ENCODE measurements at places on chromosomes 5 and 9.
A peak's percentile ranks its signal among the peaks of the same experiment; 100 is the strongest.

DNA sequence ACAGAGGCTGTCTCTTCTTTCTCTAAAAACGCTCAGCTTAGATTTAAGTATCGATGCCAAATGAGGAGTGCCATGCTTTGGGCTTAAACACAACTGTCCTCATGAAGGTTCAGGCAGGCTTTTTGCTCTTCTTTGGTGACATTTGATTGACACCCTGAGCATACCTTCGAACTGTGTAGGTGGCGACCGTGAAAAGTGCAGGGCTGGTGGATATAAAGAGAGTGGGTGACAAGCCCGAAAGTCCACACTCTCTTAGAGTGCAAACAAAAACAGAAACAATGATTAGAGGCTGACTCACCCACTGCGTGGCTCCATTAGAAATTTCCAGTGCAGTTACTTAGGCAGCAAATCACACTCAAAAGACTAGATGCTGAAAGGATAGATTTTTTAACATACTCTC is 141.7 kb downstream of the SYK start:
- DNase-seq, result no peak

GRCh38 chr5:43305948-43306565 is 7.2 kb downstream of the HMGCS1 start:
- DNase-seq, result no peak

DNA sequence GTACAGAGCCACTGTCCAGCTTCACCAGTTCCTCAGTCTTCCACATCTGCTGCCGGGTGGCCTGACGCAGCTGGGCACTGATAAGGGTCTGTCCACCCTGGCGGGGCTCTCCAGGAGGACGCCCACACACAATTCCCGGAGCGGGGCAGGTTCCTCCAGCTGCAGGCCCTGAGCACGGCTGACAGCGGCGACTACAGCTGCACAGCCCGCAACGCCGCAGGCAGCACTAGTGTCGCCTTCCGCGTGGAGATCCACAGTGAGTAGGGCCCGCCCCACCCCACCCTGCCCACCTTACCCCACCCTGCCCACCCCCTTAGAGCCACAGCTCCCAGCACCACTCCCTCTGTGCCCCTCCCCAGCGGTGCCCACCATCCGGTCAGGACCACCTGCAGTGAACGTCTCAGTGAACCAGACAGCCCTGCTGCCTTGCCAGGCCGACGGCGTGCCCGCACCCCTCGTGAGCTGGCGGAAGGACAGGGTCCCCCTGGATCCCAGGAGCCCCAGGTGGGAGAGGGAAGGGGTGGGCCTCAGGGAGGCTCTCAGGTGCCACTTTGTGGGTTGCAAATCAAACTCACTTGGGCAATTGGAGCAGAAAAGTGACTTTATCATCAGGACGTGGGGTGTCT is 48.8 kb upstream of the ASS1 start:
- no peak for DNase-seq

GRCh38 chr5:39202597-39203274 is 16.6 kb downstream of the FYB1 start:
- DNase-seq, result no peak

- DNase-seq, result no peak
Observed at GRCh38 chr5:43370352-43370751, 41.8 kb downstream of the CCL28 start.

DNA sequence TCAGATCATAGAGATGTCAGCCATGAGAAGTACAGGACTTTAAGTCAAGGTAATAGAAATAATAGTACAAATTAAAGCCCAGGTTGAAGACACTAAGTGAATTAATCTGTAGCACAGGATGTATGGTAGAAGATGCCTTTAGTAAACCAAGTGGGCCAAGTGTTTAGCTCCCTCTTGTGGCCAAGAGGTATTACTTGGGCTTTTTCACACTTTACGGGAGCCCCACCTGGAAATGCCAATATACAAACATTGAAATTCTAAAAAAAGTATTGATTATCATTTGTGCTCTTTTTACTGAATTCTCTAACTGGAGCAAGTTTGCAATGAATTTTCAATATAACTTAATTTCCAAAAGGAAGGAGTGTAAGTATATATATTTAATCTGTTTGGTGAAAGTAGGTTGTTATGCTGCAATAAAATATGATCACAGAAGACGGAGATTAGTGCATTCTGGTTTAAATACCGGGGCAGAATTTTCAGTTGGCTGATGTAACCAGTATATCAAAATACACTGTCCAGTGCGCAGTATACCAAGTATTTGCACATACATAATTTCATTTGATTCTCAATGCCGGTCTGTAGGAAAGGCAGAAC is 84.7 kb downstream of the PARP8 start:
- no peak for DNase-seq

GRCh38 chr5:131671994-131672655 is 37.1 kb upstream of the RAPGEF6 start:
- DNase-seq, result no peak

- no peak for DNase-seq
Observed at GRCh38 chr5:146338774-146339714, at the start of gene POU4F3. Gene POU4F3 (plus strand): TSS chr5:146338839. CDS start chr5:146339113, 274 bp downstream.

GRCh38 chr5:74432216-74432615 is 208.3 kb downstream of the ENC1 start:
- DNase-seq, result no peak

DNA sequence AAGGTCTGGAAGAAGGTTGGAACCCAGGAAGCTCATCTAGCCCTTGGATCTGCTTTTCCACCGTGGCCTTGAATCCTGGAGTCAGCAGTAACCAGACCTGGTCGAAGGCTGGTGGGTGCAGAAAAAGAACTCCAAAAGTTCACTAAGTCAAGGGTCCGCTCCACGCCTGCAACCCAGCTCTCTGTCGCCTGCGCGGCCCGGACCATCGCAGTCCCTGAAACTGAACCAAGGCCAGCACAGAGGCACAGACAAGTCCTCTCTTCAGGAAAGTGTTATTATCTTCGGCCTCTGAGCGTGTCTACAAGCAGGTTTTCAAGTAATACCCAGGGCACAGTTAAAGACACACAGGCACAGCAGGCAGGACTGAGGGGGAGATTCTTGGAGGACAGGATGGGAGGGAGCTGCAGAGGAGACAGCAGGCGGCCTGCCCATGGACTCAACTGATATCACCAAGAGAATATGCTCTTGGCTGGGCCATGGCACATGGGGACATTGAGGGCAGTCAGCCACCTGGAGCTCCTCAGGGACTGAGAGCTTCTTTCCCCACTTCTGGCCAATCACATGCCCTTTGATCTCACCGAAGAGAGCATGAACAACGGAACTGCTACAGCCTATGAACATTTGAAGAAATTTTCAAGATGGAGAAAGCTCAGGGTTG is 45.8 kb upstream of the SEMA4D start:
- DNase-seq, result no peak

DNA sequence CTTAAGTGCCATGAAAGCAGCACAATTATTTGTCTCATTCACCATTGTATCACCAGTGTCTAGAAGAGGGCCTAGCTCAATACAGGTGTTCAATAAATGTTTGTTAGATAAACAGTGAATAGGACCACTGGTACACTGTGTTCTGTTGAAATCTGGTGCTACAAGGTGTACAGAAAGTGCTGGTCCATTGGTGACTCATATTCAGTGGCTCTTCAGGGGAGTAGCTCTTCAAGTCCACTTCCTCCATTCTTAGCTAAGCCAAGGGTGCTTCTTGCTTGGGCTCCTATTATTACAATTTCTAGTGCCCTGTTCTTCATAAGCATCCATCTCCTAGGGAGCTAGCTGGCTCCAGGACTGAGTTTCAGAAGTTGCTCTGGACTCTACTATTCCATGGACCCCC is 6.4 kb upstream of the FCHO2 start:
- DNase-seq, result no peak

- no peak for DNase-seq
Observed at GRCh38 chr5:141913560-141914198, 10.0 kb upstream of the DELE1 start.

- DNase-seq, result peak; percentile 13
Observed at GRCh38 chr5:171984748-171985419, 21.6 kb downstream of the FBXW11 start.

GRCh38 chr9:136613824-136614371 is 48.8 kb upstream of the EGFL7 start:
- DNase-seq, result no peak

DNA sequence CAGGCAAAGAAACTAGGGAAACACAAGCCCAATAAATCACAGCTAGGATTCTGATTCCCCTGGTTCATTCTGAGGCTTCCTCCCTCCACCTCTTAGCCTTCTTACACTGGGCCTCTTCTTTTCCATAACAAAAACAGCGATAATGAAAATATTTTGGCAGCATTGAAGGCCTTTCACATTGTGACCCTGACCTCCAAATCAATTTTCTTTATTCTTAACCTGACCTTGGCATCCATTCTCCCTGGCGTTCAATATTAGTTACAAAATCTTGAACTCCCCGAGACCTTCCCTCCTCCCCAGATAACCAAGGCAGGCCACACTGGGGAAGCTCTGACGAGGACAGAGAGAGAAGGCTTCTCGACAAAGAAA is 399.9 kb downstream of the ZSWIM6 start:
- DNase-seq, result no peak

- no peak for DNase-seq
Observed at GRCh38 chr5:43773478-43773844, 170.5 kb downstream of the NNT start.

DNA sequence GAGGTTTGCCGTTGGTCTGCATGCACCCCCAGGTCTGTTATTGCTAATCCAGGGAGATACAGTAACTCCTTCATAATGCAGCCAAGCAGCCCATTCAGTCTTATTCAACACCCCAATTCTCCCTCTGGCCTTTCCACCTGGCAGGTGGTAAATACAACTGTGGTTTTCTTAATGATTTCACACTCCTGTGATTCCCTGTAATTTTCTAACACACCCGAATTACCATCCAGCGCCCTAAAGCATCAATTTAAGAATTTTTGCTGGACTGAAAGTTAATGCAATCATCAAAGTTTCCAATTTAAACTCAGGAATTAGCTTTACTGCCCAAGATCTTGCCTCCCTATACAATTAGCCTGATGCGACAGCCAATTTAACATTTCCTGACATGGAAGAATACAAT is 62.5 kb downstream of the GNAQ start:
- DNase-seq, result no peak

GRCh38 chr5:137275083-137275482 is 224.0 kb downstream of the SPOCK1 start:
- no peak for DNase-seq

DNA sequence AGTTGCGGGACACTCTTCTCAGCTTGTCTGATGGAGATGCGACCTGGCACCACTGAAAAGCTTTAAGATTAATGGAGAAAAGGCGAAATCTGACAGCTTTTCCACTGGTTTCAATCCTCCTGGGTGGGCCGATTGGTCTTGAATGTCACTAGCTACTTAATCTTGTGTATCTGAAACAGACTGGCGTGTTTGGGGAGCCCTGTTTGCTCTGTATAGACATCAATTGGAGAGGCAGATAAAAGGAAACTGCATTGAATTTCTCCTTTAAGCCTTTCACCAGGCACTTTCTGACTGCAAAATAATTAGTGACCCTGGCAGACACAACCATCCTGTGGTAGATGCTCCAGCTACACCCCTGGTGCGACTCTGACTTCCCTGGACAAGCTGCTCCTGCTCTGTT is 224.2 kb downstream of the NDUFS4 start:
- DNase-seq, result no peak

DNA sequence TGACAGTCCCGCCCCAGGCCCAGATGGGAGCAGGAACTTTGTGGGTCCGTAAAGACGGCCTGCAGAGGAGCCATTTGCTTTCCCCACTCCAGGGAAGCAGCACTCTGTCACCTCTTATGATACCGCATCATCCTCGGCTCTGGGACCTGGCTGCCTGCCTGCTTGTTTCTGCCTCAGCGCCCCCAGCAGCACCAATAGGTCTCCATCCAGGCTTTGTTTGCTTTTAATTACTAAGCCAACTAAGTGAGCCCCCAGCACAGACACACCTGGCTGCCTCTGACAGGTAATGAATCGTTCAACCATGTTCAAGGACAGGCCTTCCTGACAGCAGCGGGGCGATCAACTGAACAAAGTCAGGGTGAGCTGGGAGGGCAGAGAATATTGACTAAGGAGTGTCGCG is 141.4 kb downstream of the C5orf15 start:
- DNase-seq, result no peak

DNA sequence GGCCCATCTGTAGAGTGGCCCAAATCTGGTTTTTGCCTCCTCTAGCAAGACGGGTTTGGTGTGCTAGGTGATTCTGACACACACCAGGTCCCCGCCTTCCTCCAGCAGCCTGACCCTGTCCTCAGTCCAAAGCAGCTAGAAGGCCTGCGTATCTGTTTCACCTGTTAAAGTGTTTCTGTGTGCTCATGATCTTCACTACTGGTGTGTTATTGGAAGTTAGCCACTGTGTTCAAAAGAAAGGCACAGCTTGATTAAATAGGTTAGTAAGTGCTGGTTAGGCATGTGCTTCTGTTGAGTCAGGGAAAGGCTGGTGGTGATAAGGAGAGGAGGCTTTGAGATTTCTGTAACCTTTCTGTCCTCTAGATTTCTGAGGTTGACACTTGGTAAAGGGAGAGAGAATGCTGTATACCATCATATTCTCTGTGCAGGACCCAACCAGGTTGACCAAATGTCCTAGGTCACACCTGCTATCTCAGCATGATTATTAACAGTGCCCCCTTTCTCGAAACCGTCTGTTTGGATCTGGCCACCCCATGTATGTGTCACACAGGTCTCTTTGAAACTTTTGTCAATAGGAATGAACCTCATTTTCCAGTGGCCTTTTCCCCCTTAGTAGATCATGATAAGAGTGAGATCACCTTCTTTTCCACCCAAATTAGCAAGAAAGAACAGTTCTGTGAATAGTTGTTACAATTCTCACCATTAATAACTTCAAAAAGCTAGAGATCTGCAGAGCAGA is 58.8 kb downstream of the ARHGAP26 start:
- no peak for DNase-seq

GRCh38 chr9:135035781-135036760 is 51.4 kb upstream of the OLFM1 start:
- DNase-seq, result no peak

Measured in stimulated activated CD4-positive, alpha-beta T cell treated with anti-CD3 and anti-CD28 coated beads, Interleukin-2, amount 100 ng/mL, for 24 hours (primary cell).